ENCODE measurements at places on chromosomes 16 and 17. TPM values are rescaled to one million over a fixed set of nuclear protein-coding genes. Genes with fewer than 3 reads are reported as not detected.

Gene KLHL10
- total RNA-seq: not detected

GRCh38 chr17:54620399-54620978 lies 280.2 kb upstream of the TOM1L1 start:
- DNase-seq: no peak

- DNase-seq: no peak
These were observed 552.3 kb downstream of the TOX3 start for GRCh38 chr16:51994597-51994996.

DNA sequence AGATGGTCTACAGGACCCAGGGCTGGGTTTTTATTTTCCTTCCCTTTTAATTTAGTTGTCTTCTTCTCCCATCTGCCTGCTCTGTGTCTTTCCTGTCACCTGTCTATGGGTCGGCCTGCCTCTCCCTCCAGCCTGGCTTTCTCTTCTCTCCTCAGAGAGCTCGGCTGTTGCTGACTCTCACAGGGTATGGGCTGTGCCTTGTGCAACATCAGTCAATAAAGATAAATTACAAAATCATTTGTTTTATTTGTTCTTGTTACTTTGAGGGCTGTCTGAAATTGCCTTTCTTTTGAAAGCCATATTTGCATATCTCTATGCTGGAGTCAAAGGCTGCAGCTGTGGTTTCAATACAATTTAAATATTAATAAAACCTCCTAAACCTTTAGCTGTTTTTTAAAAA lies 15.6 kb downstream of the RND2 start:
- no peak for DNase-seq

- no peak for DNase-seq
These were observed 11.8 kb downstream of the GSPT1 start for GRCh38 chr16:11903906-11904305.

Gene TERB1
- total RNA-seq: 0.47 TPM

- DNase-seq: no peak
These were observed 10.5 kb downstream of the FTO start for GRCh38 chr16:53714205-53715022.

GRCh38 chr17:78117027-78117981 lies 11.3 kb downstream of the TMC6 start:
- no peak for DNase-seq

DNA sequence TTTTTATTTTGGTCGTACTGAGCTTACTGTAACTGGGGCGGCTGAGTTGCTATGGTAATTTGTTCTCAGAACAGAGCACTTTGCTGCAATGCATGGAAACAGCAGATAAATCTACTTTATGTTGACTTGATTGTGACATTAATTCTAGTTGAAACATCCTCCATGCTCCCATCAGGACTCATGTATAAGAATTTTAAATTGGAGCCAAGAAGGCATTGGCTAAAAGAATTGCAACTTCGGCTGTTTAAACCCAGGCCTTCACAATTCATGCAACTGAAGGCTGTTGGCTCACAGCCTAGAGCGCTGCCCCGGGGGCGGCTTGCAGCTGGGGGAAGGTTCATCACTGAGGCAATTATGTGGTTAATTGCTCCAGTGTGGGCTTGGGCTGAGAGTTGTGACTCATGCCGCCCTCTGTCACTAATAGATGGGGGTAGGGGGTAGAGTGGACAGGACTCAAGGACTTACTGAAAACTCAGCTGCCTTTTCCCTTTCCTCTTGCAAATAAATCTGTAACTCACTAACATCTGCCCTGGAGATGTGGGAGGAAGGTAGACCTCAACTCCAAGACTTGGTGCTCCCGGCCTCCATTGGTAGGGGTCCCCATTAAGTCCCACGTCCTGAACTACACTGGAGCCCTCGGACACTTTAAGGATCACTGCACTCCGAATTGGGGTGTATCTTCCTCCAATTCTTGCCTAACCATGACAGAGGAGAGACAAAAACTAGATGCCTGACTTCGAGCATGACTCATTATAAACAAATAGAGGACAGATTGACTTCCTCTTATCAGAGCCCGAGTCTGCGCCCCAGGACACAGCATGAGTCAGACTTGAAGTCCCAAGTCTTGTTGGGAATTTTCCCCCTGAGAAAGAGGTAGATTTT lies 37.5 kb downstream of the ERCC4 start:
- DNase-seq: peak; percentile 48

DNA sequence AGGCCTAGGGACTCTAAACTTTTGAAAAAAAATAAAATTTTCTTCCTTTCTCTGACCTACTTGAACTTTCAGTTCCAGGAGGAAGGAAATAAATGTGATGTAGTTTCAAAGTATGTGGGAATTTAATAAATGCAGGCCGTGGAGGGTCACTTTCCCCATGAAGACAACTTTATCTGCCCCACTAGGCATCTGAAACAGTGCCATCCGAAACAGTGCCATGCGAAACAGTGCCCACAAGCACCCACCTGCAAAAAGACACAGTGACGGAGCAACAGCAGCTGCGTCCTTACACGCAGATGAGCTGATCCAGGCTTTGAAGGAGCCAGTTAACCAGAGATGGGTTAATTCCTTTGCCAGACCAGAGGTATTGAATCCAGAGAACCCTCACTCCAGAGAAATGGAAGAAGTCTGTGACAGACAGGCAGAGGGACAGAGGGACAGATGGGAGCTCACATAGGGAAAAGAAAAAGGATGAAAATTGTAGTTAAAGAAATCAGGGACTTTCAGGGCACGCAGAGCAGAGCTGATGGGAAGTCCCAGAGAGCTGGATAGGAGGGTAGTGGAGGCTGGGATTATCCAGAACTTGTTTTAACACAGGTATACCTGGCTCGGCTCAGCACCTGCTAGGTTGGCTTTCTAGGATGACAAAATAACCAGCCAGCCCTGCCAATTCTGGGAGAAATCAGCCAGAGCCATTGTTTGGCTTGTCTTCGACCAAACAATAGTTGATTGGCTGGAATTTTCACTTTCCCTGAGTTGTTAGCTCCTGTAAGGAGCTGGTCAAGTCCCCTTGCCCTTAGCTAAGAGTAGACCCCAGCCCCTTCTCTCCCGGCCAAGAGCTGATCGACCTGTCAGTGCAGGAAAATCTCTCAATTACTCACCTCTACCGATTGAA lies 17.1 kb upstream of the HOXB13 start:
- DNase-seq: no peak

- DNase-seq: no peak
These were observed 74.2 kb upstream of the MARCHF10 start for GRCh38 chr17:62882284-62882683.

Gene TNS4
- total RNA-seq: 4.2 TPM

Gene C17orf50
- not detected for total RNA-seq

- DNase-seq: no peak
These were observed 10.2 kb downstream of the PIP4K2B start for GRCh38 chr17:38789185-38789584.

- DNase-seq: peak; percentile 53
These were observed 22.9 kb downstream of the PRCD start for GRCh38 chr17:76562734-76563148.

DNA sequence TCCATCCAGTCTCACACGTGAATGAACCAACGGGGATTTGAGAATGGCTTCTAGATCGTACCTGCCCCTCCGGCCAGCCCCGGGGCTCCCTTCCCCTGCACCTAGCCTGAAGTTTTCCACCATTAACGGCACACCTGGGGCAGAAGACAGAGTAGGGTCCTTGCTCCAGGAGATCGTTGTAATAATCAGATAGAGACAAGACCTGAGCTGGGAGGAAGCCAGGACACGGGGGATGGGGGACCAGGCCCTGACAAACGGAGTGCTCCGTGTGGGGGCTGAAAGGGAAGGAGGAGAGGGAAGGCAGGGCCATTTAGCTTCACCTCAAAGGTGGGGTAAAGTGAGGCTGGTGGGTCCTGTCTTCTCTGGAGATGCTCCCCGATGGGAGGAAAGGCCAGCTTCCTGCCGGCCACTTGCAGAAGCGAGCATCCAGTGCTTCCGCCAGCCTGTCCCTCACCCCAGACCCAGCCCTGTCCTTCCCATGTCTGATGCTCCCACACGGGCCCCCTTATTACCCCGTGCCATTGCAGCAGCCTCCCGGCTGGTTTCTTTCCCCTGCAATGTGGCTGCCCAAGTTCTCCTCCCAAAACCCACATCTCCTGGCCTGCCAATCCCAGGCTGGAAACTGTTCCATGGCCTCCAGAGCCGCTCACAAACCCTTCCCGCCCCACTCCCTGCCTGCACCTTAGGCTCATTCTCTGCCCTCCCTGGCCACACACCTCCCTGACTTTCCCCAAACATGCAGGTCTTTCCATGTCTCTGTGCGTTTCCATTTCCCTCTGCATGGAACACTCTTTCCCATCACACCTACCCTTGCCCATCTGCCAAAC lies 79.3 kb downstream of the MRC2 start:
- DNase-seq: no peak

GRCh38 chr17:29124135-29124924 lies 55.9 kb downstream of the MYO18A start:
- peak; percentile 66 for DNase-seq

- DNase-seq: no peak
These were observed 40.2 kb downstream of the JPH3 start for GRCh38 chr16:87642491-87642890.

- no peak for DNase-seq
These were observed 225.4 kb downstream of the IRF8 start for GRCh38 chr16:86124321-86124720.

Gene QRICH2
- total RNA-seq: 3.8 TPM

- no peak for DNase-seq
These were observed 67.9 kb downstream of the PRMT7 start for GRCh38 chr16:68378436-68379415.

GRCh38 chr16:85025781-85026653 lies 1.6 kb upstream of the KIAA0513 start:
- DNase-seq: no peak

DNA sequence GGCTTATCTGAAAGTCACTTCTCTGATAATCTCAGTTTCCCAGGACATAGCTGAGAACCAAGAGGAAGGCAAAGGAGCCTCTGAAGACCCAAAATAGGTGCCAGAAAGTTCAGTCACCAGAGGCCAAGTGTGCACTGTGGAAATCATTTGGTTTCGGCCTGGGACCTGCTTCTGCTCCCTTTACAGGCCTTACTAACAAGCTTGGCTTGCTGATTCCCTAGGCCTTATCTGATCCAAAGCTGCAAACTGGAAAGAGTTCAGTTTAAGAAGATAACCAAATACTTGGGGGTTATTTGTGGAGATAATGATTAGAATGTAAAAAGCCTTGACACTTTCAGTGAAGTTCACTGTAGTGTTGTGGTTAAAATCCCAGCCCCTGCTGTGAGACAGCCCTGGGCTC lies 17.0 kb downstream of the ITGA3 start:
- no peak for DNase-seq

DNA sequence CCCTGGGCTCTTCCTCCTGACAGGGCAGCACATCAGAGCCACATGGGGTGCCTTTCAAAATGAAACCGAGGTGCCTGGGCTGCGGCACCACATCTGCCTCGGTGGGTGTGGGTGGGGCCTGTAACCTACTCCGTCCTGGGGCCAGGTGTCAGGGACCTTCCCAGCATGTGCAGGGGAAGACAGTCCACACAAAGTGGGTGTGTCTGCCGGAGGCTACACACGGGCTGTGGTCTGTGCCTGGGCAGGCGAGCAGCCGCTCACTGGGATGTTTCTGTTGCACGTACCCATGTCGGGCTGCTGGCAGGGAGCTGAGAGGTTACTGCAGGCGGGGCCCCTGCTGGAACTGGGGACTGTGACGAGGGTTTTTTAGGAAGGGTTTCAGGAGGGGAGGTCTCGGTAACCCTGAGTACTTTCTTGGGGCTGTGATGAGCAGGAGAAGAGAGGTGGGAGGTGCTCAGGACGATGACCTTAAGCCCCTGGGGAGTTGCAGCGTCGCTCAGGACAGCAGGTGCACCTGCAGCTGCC lies 351.2 kb downstream of the SEC14L1 start:
- peak; percentile 60 for DNase-seq

Gene CHST5
- total RNA-seq: 0.14 TPM

Gene CES5A
- not detected for total RNA-seq

Gene SLC52A1
- total RNA-seq: 2.2 TPM

GRCh38 chr17:11205659-11206058 lies 35.4 kb upstream of the SHISA6 start:
- DNase-seq: no peak

GRCh38 chr17:1168533-1169220 lies 11.1 kb downstream of the ABR start:
- DNase-seq: no peak

Gene PVALEF
- not detected for total RNA-seq

Gene CPHXL2
- not detected for total RNA-seq

GRCh38 chr16:73171380-73171779 lies 123.5 kb upstream of the ZFHX3 start:
- no peak for DNase-seq

Data from activated CD8-positive, alpha-beta memory T cell treated with anti-CD3 and anti-CD28 coated beads, Interleukin-2, amount 10 ng/mL, durations not matched to agents 7 days and 5 days (primary cell).